Choroid plexus epithelial cell (primary cell): ENCODE measurements at places on chromosomes 6 and 20.

- no peak for DNase-seq
Measured at GRCh38 chr6:34566830-34567546, 10.9 kb upstream of the SPDEF start.

GRCh38 chr6:162373192-162373591, 354.4 kb downstream of the PRKN start:
- DNase-seq = no peak

DNA sequence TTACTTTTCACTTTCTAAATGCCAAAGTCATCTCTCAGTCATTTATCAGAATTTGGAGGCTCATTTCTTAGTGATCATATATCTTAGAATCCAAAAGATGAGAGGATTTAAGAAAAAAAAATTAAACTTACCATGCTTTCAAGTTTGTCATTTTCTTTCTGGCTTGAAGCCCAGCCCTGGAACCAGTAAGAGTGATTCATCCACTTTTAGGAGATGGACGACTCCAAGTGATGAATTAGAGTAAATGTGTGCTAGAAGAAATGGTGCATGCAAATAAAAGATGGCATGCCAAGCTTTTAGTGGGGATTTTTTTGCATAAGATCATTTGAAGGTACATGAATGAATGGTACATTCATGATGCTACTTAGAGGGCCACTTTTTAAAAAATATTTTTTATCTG, 20.1 kb downstream of the PLCB1 start:
- peak; percentile 52 for DNase-seq

- DNase-seq = no peak
Measured at GRCh38 chr6:151477726-151478125, 16.1 kb upstream of the CCDC170 start.

DNA sequence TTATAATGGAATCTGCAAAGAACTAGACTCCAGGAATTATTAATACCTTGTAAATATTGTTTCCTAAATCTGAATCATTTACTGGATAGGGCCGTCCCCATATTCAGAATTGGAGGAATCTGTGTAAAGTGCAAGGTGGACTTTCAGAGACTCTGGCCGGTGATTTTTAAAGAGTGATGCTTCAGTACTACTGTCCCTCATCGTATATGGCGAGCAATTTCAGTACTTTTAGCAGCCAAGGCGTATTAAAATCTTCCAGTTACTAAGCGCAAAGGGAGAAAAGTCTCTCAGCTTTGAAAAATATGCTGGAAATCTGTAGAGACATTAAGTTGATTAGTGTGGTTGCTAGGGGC, 483 bp downstream of the SMIM26 start:
- peak; percentile 22 for DNase-seq

GRCh38 chr20:10219452-10219791, 792 bp downstream of the SNAP25 start:
- DNase-seq = peak; percentile 71

GRCh38 chr6:28884423-28885131, 39.2 kb downstream of the TRIM27 start:
- no peak for DNase-seq

DNA sequence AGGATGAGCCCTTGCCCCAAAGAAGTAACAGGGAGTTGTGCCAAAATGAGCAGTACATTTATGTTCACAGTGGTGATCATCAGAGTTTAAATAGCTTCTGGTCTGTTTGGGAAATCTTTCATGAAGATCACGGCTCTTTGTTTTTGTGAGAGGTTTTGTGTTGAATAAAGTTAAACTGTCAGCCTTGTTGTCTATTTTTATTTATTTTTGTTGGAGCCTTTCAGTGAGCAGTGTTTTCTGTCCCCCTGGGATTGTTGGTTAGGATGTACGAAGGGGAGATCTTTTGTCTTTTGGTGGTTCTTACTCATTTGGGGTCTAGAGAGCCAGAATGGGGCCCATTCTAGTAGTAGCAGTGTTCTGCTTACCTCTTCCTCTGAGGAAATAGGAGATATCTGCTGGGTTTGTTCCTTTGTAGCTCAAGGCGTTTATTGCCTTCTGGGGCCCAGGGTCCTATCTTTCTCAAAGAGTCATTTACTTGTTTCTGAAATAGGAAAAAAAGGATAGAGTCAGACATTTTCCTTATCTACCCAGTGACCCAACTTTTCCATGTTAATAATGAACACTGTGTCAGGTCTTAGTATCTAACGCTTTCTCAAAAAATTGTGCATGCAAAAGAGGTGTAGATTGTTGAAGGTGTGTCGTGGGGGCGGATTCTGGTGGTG, 157.4 kb downstream of the JARID2 start:
- no peak for DNase-seq

GRCh38 chr6:116247285-116247684, 6.6 kb downstream of the TSPYL4 start:
- DNase-seq = no peak

GRCh38 chr20:53021934-53022333, 49.8 kb downstream of the TSHZ2 start:
- no peak for DNase-seq

DNA sequence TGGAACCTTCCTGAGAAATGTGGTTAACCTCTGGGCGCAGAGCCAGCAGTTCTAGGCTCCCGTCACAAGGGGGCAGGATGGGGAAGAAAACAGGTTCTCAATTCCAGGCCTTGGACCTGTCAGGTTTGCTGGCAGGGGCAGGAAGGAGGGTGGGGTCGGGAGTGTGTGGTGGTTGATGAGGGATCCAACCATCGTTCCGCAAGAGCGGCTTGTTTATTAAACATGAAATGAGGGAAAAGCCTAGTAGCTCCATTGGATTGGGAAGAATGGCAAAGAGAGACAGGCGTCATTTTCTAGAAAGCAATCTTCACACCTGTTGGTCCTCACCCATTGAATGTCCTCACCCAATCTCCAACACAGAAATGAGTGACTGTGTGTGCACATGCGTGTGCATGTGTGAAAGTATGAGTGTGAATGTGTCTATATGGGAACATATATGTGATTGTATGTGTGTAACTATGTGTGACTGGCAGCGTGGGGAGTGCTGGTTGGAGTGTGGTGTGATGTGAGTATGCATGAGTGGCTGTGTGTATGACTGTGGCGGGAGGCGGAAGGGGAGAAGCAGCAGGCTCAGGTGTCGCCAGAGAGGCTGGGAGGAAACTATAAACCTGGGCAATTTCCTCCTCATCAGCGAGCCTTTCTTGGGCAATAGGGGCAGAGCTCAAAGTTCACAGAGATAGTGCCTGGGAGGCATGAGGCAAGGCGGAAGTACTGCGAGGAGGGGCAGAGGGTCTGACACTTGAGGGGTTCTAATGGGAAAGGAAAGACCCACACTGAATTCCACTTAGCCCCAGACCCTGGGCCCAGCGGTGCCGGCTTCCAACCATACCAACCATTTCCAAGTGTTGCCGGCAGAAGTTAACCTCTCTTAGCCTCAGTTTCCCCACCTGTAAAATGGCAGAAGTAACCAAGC, 29.6 kb downstream of the SRSF3 start:
- DNase-seq = peak; percentile 85

DNA sequence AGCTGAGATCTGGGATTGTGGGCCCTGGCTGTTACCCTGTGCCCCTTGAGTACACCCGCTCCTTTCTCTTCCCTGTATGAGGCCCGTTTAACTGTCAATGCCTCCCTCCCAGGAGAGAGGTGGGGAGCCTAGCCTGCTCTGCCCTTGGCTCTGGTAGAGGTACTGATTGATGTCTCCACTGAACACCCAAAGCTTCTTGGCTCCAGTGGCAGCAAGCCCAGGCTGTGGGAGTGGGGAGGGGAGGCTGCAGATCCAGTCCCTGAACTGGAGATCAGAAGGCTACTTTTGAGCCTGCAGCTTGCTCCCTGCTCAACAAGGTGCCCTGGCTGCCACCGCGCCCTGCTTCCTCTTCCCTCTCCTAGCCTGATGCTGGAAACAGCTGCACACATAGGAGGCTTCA, 7.5 kb downstream of the LRRC73 start:
- no peak for DNase-seq

DNA sequence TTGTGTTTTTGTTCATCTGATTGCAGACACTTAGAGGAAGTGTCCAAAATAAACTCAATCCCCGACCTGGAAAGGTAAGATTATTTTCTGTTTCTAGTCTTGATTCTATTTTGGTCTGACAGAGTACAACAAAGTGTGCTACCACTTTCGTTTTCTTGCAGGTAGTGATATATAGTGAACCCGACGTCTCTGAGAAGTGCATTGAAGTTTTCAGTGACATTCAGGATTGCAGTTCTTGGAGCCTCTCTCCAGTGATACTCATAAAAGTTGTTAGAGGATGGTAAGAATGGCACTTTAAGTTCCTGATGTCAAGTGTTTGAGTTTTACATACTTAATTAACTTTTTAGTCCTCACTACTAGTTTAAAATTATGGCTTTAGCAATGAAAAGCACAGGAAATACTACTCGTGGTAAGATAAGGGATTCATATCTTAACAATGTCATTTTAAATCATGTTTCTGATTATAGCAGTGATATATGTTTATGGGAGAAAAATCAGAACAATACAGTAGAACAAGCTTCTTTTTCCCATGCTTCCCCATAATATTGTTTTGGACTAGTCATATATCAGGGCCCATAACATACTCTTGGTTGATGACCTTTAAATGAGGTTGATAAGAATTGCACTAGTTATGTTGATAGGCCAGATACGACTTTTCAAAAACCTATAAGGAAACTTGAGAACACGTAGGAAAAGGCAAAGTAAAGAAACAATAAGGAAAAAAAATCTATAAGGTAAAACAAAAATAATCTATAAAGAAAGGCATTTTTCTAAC, 104.0 kb downstream of the RTN4IP1 start:
- DNase-seq = no peak
